Activated naive CD4-positive, alpha-beta T cell (primary cell): ENCODE measurements at places on chromosomes 2 and 18.
A peak's percentile ranks its signal among the peaks of the same experiment; 100 is the strongest.

GRCh38 chr2:196101325-196101991 lies 32.8 kb upstream of the DNAH7 start:
- no peak for DNase-seq

GRCh38 chr2:206471524-206472062 lies 28.3 kb downstream of the ADAM23 start:
- DNase-seq = no peak

GRCh38 chr2:112183327-112184025 lies 45.3 kb downstream of the FBLN7 start:
- no peak for DNase-seq

DNA sequence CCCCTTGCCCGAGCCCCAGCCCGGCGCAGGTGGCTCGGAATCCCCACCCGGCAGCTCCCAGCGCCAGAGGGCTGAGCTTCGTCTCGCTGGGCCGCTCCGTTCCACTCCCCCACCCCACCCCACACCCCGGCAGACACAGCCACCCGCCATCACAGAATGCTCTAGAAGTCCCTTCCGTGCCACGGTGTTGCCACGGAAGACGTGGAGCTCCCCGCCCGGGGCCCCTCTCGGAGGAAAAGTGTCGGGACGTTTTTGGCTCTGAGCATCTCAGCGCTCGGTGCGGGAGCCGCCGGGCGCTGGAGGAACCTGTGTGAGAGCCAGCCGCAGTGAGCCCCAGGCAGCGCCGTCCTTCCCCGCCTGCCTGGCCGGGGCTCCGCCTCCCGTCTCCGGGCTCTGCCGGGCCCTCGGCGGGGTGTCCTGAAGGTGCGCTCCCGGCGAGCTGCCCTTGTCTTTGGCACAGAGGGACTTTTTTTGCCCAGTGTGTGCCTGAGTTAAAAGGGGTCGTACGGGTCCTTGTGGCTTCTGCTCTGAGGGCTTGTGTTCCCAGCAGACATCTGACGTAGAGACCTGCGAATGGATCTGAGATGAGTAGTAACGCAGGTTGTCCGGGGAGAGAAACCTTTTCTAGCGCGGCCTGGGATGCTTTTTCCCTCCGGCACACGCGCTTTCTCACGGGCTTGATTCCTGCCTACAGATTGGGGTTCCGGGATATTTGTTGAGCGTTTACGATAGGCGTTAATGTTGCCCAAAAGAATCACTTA lies 1.8 kb downstream of the ZCCHC2 start:
- DNase-seq = peak; percentile 57

- no peak for DNase-seq
Observed at GRCh38 chr2:62787386-62787785, 81.9 kb downstream of the EHBP1 start.

GRCh38 chr2:1556776-1557466 lies 143.7 kb downstream of the TPO start:
- DNase-seq = no peak

GRCh38 chr2:144267239-144267638 lies 252.7 kb downstream of the ZEB2 start:
- DNase-seq = no peak

- DNase-seq = no peak
Observed at GRCh38 chr2:235216901-235217300, 265.1 kb downstream of the SH3BP4 start.

GRCh38 chr2:141741652-141742051 lies 389.2 kb downstream of the LRP1B start:
- no peak for DNase-seq

- DNase-seq = no peak
Observed at GRCh38 chr2:154655499-154655898, 43.0 kb upstream of the KCNJ3 start.

- no peak for DNase-seq
Observed at GRCh38 chr2:205857520-205858237, 175.4 kb downstream of the NRP2 start.

DNA sequence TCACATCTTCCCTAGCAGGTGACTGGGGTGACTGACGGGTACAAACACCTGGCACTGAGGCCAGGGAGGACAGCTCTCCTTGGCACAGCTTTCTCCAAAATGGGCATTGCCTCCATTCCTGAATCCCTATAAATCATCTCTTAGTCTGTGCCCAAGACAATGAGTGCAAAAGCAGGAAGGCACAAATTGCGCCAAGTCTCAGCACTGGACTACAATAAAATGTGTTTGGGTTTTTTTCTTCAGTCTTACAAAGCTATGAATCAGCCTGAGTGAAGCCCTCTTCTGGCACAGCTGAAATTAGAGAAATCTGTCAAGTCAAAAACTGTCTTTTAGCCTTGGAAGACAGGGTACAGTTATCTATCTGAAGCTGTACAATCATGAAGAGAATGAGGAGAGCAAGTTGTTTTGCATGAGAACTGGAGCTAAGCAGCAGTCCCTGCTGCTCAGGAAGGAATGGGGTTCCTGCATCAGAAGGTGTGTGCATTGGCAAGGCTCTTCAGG lies 90.8 kb downstream of the EPB41L3 start:
- DNase-seq = no peak

GRCh38 chr2:233489666-233490065 lies 76.9 kb downstream of the USP40 start:
- no peak for DNase-seq

- no peak for DNase-seq
Observed at GRCh38 chr2:231008131-231008530, 12.2 kb downstream of the SPATA3 start.

GRCh38 chr2:89823556-89823955 lies 1132.1 kb downstream of the RPIA start:
- DNase-seq = no peak

GRCh38 chr18:65924904-65925303 lies 174.1 kb downstream of the CDH7 start:
- DNase-seq = no peak

DNA sequence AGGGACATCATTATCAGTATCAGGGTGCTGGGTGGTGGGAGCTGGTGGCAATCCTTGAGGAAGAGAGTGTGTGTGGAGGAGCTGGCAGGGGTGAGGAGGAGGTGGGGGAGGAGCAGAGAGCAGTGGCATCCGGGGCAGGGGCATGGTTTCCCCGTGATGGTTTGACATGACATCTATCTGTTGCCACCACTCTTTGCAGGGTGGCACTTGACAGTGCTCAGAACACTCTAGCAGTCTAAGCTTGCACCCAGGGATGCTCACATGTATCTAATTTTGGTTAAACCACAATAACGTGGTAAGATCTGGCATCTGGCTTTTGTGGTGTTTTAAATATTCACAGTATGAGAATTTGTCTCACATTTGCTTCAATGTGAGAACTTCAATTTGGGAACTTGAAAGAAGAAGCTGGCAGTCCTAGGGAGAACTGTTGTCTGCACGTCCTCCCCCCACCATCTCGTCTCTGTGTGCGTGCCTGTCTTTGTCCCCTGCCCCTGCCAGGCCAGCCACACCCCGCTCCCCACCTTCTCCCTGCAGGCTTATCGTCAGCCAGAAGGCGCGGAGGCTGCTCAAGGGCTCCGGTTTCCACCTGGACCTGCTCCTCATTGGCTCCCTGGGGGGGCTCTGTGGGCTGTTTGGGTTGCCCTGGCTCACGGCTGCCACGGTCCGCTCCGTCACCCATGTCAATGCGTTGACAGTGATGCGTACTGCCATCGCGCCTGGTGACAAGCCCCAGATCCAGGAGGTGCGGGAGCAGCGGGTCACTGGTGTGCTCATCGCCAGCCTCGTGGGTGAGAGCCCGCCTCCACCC lies 11.7 kb downstream of the SLC4A3 start:
- DNase-seq = no peak

DNA sequence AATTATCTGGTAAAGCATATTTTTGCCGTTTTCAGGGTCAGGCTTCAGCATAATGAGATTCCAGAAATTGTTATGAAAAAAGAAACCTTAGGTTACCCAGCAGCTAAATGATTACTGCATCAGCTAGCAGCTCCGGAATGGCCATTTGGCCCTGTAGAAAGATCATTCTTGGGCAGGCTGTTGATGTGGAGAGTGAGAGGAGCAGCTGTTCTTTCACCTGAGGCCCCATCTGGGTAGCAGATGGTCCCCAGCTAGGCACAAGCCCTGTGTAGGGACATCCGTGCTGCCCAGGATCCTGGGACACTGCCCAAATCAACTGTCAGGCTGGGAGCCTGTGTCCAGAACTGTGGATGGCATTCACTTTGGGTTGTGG lies 61.8 kb downstream of the NEDD4L start:
- DNase-seq = no peak

- DNase-seq = no peak
Observed at GRCh38 chr2:188235364-188235763, 56.3 kb upstream of the GULP1 start.

DNA sequence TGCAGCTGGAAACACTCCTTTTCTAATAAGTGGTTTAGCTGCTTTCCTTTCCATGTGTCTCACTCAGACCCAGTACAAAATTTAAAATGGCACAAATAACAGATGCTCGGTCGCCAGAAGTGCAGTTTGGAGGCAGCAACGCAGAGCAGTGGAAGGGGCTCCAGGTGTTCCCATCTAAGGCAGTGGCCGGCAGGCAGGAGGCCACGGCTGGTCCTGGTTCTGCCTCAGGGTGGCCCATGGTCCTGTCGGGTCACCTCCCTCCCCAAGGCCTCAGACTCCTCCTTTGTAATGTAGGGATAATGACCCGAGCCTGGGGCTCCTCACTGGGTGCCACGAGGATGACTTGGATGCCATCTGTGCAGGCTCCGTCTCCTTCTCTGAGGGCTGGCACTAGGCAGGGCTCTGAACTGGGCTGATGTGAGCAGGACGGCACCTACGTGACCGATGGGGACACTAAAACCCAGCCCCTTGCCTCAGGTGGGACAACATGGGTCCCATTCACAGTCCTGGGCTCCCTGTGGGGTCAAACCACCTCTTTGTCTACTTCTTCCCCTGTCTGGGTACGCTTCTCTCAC lies 80.9 kb upstream of the SLC66A3 start:
- DNase-seq = no peak

GRCh38 chr2:175137793-175138192 lies 30.2 kb downstream of the ATF2 start:
- no peak for DNase-seq

- DNase-seq = no peak
Observed at GRCh38 chr2:29829841-29830240, 91.5 kb downstream of the ALK start.

DNA sequence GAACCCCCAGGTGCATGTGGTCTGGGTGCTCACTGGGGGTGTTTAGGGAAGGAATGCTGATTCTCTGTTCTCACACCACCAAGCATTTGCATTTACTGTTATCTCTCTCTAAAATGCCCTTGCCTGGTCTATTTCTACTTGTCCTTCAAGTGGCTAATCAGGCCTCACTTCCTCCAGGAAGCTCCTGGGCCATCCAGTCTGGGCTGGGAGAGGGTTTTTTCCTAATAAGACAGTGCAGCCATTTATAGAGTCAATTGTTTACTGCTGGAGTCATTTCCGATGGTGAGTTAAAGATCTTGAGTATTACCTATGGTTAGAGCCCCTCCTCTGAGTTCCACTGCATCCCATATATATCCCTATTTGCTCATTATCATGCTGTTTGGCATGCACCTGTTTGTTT lies 25.2 kb upstream of the ITGA6 start:
- DNase-seq = no peak

GRCh38 chr2:14524803-14525080 lies 107.8 kb upstream of the LRATD1 start:
- no peak for DNase-seq

- no peak for DNase-seq
Observed at GRCh38 chr18:71442731-71443141, 1101.4 kb downstream of the CBLN2 start.

DNA sequence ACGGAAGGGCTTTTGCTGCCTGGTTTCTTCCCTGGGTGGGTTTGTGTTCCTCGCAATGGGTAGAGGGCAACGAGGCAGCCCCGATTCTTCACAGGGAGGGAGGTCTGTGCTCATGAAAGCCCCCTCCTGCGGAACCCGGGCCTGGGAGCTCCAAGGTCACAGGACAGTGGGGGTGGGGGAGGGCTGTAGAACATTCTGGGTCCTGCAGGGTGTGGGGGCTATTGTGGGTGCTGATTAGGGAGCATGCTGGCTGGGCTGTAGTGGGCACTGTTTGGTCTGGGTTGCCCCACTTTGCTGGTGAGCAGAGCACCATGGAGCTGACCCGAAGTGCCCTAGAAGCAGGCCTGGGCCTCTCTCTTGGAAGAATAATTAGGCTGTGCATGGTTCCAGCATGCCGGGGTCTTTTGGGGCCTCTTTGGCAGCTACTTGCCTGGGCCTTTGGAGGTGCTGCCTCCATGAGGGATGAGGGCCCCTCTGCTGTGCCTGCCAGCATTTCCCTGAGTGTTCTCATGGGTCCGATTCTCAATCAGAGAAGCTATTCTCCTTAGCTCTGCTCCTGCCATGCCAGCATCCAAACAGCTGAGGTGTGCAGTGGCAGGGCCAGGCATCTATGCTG lies 232.2 kb upstream of the HS6ST1 start:
- DNase-seq = no peak

GRCh38 chr2:170122883-170123547 lies 54.9 kb upstream of the MYO3B start:
- no peak for DNase-seq

DNA sequence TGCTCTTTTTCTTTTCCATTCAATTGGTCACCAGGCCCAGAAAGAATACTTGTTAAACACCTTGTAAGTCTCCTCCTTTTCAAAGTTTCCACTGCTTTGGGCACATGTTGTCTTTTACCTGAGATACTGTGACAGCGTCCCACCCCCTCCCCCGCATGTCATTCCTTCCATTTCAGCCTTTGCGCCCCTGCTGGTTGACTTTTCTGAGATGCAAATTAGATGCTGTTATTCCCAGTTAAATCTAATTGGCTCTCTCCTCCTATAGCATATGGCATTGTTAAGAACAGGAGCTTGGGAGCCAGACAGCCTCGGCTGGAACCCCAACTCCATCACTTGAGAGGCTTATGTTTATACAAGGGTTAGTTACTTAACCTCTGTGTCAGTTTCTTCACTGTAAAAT lies 80.3 kb upstream of the GAREM1 start:
- no peak for DNase-seq
